ENCODE measurements at places on chromosomes 5 and 9.

DNA sequence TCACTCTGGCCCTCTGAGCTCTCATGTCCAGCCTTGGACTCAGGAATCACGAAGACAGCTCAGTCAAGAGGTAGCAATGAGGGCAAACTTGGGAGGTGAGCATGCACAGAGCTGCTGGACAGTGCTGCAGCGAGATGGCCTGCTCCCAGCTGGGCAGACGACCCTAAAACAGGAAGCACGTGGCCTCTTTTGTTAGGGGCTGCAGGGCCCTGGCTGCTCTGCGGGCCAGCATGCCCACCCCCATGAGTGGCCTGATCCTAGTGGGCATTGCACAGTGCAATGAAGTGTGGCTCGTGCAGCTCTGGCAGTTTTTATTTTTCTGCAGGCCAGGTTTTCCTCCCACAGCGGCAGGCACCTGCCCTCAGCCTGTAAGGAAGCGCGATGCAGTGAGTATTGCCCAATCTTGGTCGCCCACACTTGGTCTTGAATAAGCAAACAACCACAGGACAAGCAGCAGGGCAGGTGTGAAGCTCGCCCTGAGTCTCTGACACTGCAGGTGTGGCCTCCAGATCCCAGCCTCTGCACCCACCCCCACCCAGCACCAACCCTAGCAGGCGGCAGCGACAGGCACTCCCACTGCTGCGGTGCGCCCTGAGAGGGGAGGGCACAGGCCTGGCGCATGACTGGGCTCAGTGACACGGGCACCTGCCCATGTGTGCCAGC, 60.8 kb downstream of the SEMA4D start:
- DNase-seq, result no peak

DNA sequence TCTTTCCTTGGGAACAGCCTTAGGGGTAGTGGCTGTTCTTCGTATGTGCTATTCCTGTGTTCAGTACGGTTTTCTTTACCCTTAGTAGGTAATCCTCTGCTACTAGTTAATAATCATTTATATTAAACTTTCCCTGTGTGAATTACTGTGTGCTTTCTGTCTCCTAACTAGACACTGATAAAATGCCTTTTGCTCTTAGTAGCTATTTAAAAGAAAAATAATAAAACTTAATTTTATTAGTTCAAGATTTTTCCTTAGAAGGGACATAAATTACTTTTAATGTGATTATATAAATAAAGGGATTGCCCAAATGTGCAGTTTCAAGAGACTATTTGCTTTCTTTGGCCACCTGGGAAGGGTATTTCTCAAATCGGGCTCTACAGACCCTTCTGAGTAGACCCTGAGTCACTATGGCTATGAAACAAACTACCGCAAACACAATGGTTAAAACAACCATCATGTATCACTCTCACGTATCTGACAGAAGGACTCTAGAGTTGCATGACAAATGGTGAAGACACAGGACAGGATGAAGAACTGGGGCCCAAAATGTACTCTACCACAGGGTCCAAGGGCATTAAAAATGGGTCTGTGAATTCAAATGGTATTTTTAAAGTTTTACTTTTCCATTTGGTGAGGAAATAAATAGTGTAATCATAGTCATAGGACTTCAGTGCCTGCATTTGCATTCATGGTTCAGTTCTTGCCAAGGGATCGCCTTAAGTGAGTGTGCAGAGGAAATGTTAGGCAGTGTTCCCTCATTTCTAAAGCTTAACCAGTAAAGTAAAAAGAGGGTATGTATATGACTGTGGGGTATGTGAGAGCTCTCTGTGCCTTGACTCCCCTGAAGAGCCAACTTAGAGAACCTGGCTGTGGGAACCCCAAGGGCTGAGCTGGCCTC, 97.0 kb downstream of the TSSK1B start:
- no peak for DNase-seq

GRCh38 chr5:150358261-150359095, 981 bp downstream of the TCOF1 start:
- DNase-seq, result no peak

- no peak for DNase-seq
These were observed 103.8 kb downstream of the PCSK1 start for GRCh38 chr5:96329289-96329688.

DNA sequence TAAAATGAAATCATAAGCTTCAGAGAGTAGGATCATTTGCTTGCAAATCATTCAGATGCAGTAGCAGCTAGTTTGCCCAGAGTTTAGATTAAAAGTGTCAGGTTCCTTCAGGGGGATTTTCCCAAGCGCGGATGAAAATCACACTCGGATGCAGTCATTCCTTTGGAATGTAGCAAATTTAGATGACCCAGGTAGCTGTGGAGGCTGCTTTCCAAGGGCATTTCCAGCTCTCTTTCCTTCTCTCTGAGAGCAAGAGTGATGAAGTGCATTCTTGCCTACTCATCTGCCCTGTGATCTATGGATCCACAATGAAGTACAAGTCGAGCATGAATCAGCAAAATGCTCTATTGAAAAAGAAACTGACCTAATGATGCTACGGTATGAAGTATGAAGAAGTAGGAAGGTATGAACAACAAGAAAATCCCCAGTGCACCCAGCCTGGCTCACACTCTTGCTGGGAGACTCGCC, 200.2 kb downstream of the PLK2 start:
- DNase-seq, result peak; percentile 41

DNA sequence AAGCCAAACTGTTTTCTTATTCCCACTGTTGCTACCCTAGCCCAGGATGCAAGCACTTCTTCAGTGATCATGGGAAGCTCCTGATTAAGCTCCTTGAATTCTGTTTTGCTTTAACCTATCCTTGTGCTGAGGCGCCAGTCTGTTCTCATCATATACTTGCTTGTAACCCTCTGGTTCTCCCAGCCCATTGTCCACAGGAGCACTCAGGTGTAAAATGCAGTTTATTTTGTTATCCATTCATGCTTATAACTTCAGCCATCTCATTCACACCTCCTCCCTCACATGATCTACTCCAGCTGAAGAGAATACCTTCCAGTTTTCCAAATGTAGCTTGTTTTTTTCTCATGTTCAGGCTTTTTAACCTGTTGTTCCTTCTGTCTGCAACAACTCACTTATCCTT, 402.1 kb upstream of the BRINP1 start:
- DNase-seq, result no peak

DNA sequence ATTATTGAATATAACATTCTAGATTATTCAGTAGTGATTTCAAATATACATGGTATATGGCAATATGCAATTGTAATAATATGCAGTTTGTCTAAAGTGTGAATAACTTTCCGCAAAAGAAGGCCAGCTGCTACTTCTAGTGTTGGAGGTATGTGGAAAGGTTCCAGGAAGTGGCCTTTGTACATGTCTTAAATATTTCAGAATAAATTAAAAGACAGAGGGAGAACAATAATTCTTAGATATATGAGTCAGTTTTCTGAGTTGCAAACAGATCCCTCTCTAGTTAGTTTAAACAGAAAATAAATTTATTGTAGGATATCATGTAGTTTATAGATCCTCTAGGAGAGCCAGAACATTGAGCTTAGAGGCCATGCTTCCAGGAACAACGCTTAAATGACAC, 210.8 kb upstream of the ELL2 start:
- peak; percentile 37 for DNase-seq

DNA sequence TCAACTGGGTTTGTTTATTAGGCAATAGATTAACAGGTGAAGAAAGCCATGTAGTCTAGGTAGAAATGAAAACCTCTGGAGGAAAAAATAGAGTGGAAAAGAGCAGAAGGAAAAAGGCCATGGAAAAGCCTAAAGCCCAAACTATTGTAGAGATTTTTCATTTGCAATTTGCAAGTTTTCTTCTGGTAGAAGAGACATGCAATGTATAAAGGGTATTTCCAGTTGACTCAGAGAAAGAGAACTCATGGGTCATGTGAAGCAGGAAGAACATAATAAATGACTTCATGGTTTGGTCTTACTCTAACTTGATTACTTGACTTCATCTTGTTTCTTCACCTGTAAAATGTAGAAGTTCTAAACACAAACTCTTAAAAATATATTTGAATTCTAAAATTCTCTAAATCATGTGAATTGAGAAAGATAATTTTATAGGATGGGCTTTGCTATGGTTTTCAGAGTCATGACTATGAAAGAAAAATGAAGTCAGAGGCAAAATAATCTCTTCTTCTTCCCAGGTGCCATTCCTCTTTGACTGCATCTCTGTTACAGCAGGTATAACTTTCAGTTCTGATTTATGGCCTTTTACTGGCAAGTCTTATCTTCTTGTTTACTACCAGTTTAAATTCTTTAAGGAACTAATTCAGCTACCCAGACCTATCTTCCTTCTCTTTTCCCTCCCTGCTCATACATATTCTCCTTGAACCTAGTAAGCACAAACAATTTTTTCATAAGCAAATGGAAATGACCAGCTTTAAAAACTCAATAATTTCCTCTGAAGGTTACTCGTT, 47.7 kb upstream of the TMC1 start:
- no peak for DNase-seq

DNA sequence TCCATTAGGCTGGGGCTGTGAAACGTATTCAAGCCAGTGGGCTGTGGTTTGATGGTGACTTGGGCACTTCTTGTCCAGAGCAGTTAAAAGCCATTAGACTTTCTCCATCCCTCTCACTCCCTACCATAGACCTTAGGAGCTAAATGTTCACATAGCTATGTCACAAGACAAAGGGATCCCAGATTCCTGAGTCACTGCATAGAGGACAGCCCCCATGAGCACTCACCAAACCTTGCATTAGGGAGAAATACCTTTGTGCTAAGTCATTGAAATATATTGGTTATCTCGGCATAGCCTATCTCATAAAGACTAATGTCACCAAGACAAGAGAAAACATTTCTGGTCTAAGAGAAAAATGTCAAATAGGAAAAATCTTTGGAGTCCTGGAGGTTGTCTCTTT, 104.3 kb downstream of the TRPM6 start:
- DNase-seq, result peak; percentile 64

- DNase-seq, result no peak
These were observed 1061.9 kb upstream of the CDH18 start for GRCh38 chr5:21049901-21050300.

DNA sequence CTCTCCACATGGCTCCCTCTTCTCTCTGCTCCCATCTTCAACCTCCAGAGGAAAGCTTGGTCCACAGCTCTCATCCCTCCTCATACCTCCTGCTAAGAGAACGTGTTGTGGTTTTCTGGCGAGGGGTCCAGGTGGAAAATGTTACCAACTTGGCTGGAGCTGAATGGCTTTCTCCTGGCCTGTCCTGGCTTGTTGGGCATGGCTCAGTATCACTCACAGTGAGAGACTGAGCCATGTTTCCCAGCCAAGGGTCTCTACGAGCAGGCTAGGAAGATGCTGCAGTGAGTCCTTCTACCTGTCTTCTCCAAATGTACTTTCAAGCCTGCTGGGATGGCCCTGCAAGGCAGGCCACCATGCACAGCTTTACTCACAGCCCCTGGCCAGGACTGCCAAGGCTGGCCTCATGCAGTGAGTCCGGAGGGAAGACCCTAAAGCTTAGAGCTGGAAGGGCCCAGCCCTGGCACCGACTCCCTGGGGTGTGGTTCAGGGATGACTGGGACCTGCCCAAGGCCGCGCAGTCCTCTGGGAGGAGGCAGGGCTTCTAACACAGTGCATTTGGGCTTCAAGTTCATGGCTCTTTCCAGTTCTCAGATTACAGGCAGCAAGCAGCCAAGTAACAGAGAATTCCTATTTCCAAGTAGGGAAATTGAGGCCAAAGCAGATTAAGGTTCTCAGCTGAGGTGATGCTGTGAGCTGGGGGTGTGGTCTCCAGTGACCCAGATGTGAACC, 59.5 kb downstream of the COL27A1 start:
- DNase-seq, result no peak

GRCh38 chr5:179963375-179963774, 55.7 kb upstream of the TBC1D9B start:
- DNase-seq, result no peak

GRCh38 chr9:99199938-99200539, 21.7 kb downstream of the ALG2 start:
- no peak for DNase-seq

DNA sequence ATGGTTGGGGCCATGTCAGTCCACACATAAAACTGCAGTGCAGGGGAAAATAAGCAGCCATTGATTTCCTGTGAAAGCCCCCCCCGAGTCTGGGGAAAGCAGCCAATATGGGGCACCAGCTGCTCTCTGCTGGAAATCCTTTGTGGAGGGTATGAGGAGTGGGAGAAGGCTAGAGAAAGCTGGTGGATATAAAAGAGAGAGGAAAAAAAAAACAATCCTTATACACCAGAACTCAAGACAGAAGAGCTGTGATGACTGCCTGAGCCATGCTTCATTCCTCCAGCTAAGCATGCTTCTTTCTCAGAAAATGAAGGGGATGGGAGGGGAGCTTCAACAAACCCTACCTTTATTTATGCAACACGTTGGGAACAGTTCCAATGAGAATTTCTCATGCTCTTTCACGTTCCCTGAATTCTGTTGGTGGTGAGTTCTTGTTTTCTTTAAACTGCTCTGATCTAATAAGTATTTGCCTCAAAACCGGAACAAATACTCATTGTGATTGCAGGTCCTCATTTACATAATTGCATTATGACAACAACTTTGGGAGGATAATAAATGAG, 688.0 kb upstream of the SEMA6A start:
- DNase-seq, result no peak

GRCh38 chr9:14423815-14424261, 109.9 kb upstream of the NFIB start:
- peak; percentile 65 for DNase-seq

GRCh38 chr5:32275396-32275741, 37.4 kb downstream of the MTMR12 start:
- DNase-seq, result no peak

- DNase-seq, result no peak
These were observed 34.1 kb downstream of the PAPPA start for GRCh38 chr9:116187570-116188170.

- DNase-seq, result no peak
These were observed 167.8 kb downstream of the OLFM1 start for GRCh38 chr9:135255033-135255840.

GRCh38 chr5:124599028-124599973, 147.1 kb downstream of the ZNF608 start:
- no peak for DNase-seq

DNA sequence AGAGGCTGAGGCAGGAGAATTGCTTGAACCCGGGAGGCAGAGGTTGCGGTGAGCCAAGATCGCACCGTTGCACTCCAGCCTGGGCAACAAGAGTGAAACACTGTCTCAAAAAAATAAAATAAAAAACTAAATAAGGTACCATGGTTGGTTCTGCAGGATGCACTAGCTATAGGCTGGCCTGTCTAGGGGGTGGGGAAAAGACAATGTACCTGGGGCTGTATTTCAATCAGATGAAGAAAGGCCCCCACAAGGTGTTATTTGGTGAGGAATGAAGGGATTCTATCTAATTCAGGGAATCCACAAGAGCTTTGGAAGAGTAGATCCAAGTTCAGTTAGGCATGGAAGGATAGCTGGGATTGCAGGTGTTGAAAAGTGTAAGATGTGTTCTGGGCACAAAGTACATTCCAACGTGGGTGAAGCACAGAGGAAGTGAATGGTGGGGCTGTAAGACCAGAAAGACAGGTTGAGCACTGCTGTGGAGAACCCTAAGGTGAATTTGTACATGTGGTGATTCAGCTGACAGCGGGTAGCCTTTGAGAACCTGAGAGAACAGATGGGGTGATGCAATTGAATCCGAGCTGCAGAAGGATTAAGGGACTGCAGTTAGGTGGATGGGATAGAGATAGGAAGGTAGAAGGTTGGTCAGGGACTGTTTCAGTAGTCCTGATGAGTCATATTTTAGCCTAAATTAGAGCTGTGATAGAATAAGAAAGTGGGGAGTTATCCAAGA, 71.8 kb downstream of the CAST start:
- no peak for DNase-seq

GRCh38 chr9:14538526-14538925, 154.7 kb downstream of the ZDHHC21 start:
- DNase-seq, result no peak

GRCh38 chr5:36667824-36668223, 61.4 kb downstream of the SLC1A3 start:
- DNase-seq, result no peak

- no peak for DNase-seq
These were observed 25.7 kb upstream of the FAM81B start for GRCh38 chr5:95365302-95366095.

All from hepatic stellate cell (primary cell).